NCI-H1417 (cell line): ENCODE measurements at places on chromosomes 2 and 18.

DNA sequence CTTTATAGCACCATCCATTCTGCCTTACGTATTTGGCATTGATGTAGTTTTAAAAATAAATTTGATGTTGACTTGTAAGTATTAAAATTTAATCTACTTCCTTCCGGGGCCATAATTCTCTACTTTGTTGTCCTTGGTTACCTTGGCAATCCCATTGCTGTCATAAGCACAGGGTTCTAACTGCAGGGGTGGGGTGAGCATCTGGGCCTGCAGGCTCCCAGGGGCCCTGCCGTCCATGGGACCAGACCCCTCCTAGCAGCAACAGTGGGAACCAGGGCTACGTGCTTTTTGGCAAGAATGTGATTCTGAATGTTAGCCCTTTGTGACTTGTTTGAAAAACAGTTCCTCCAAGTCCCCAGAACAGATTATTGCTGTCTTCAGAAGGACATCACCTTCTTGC is 4.9 kb downstream of the ASAP2 start:
- DNase-seq: no peak

GRCh38 chr2:113765276-113765675 is 8.8 kb upstream of the SLC35F5 start:
- DNase-seq: no peak

- DNase-seq: peak; percentile 65
Observed at GRCh38 chr2:219509780-219510511, 4.3 kb upstream of the ASIC4 start.

DNA sequence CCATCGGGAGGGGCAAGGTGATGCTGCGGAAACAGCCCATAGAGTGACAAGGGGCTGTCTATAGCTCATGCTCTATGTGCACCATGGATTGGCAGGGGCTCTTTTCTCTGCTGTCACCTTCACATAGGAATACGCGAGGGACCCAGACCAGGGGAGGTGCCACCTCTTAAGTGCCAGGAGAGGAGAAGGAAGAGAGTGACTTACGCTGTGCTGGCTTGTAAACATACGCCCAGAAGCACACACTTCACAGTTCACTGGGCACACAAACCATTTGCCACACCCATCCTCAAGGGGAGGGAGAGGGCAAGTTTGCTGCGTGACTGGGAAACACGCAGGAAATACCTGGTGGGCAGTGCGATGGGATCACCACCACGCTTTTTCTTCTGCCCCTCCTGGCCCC is 65.1 kb upstream of the GPR45 start:
- DNase-seq: peak; percentile 44

DNA sequence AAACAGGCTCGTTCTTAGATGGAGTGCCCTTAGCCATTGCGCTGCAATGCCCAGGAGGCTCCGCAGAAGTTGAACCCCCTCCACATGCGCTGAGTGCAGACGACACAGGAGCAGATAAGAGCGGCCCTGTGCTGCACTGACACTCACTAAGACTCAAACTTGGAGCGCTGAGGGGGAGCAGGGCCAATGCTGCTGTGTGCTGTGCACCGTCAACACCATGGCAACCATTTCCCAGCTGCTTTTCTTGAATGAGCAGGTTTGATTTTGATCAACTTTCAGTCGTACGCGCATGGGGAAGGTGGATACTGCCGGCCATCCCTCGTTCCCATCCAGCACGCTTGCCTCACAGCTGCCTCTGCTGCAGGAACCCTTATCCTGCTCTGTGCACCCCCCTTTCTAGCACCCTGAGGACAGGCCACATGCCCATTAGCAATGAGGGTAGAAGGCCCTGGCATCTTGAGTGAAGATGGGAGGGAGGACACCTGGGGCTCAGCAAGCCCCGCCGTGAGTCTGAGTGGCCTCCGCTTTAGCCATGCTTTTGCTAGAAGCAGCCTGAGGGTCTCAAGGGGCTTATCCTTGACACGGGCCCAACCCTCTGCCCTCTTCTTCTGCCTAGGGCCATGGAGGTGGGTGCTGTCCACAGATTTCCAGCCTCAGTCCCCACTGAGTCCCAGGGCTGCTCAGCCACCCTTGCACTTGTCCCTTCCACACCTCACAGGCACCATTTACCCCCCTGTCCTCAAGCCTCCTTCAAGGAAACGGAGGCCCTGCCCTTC is 271.9 kb downstream of the PHLPP1 start:
- no peak for DNase-seq

DNA sequence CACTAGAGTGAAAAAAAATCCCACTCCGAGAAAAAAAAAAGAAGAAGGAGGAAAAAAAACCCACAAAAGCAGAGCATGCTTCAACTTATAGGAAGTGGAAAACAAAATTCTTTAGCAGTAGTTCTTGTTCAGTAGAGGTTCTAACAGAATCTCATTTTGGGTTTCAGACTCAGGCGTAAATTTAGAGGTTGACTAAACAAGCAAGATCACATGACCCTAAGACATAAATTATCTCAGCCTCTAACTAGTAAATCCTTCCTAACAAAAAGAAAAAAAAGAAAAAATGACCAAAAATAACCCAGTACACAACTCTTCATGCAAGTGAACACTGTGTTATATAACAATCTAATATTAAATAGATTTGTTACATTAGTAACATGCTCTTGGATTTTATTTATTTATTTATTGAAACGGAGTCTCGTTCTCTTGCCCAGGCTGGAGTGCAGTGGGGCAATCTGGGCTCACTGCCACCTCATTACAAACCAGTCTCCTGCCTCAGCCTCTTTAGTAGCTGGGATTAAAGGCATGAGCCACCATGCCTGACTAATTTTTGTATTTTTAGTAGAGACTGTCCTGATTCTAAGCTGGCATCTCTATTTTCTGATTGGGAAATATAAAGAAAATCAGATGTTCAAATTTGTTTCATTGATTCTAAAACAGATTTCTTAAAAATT is 35.4 kb downstream of the PPP4R3B start:
- DNase-seq: no peak

- no peak for DNase-seq
Observed at GRCh38 chr2:241443486-241444223, 64.7 kb downstream of the STK25 start.

- no peak for DNase-seq
Observed at GRCh38 chr2:158729873-158730620, 65.1 kb upstream of the DAPL1 start.

DNA sequence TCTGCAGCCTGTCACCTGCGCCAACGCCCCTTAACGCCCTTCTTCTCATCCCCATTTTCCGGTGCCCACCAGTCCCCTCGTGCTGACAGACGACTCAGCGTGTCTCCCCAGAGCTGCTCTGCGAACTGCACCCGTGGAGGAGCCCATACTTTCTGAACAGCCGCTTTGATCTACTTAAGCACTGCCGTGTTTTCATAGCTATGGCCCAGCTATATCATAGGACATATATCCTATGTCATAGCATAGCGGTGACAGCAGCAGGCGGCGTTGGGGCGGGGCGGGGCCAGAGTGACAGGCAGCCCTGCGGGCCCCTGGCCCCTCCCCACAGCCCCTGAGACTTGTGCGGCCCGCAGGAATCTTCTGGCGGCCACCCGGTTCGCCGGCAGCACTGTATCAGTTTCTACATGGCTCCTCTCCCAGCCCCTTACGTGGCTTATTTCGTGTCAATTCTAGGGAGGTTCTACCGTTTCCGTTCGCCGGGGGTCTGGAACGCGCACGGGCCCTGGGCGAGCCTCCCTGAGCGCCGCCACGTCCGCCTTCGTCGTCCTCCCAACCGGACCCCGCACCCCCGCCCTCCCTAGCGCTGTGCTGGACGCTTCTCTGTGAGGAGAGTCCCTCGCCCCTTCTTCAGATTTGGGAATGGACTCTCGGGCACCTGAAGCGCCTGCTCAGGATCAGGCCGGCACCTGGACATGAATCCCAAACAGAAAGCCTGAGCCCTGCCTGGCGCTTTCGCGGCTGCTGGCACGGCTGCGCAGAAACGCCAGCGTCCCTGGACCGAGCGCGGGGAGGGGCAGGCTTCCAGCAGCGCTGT is 35.4 kb downstream of the PTPN18 start:
- DNase-seq: peak; percentile 75

DNA sequence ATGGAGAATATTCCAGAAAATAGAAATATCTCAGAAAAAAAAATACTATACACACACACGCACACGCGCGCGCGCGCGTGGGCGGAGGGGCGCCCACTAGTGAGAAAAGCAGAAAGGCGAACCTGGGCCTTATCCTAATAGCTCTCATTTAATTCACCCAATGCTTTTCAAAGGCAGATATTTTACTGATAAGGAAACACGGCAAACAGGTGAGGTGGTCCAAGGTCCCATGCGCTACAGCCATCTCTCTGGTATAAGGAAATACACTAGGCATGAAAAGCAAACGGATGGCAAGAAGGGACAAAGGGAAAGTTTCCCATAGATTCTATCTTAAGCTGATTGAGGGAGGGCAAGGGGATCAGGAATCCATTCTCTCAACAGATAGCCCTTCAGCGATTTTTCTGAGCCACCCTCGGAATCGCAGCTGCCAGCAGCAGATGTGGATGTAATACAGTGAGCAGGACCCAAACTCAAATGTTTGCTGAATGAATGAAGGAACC is 136.7 kb downstream of the TMEM247 start:
- DNase-seq: peak; percentile 33

DNA sequence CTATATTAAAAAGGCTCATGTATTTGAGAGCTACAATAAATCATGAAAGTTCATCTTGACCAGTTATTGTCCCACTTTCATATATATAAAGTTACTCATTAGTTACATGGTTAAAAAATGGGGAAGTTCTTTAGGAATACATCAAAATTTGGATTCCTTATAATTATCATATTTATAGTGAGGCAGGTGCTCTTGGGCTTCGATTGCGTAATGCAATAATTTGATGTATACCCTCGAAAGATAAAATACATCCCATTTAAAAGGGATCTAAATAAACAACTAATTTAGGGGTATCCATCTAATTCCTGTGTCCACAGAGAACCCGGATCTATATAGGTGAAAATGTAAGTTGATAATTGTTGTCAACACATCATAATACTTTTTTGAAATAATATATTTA is 444.6 kb downstream of the RIT2 start:
- no peak for DNase-seq

- DNase-seq: no peak
Observed at GRCh38 chr2:232870018-232870765, at the start of gene SNORC. SNORC (plus strand) TSS chr2:232870264; CDS start chr2:232870342, 78 bp downstream.

GRCh38 chr2:147083664-147084063 is 761.2 kb upstream of the ACVR2A start:
- peak; percentile 20 for DNase-seq

- no peak for DNase-seq
Observed at GRCh38 chr18:3540805-3541548, 91.0 kb downstream of the TGIF1 start.
